Right ventricle myocardium inferior (tissue), 1 donor: ENCODE measurements at places on chromosomes 1 and 21. TPM values are rescaled to one million over a fixed set of nuclear protein-coding genes. Genes with fewer than 3 reads are reported as not detected.

DNA sequence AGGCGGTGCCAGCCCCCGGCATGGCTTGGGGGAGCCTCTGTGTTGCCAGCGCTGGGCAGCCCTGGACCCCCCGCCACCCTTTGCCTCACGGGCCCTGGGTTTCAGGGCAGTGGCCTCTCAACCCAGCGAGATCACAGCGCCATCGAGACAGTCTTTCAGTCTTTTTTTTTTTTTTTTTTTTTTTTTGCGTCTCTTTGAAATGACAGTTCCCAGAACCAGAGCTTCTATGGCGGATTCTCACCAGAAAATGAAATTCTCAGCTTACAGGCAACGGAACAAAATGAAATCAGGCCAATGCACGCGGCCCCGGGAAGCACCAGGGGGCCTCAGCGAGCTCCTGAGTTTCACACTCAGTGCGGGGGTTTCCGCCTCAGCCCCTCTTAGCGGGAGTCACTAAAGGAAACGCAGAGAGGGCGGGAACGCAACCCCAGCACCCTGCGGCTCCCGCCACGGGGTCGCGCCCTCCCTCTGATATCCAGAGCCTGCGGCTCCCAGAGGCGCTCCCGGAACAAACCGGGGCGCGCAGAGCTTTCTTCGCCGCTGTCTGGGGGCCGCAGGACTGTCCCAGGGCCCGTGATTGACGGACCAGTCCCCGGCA, 8.0 kb upstream of the COL6A1 start:
- DNase-seq: peak; percentile 92

DNA sequence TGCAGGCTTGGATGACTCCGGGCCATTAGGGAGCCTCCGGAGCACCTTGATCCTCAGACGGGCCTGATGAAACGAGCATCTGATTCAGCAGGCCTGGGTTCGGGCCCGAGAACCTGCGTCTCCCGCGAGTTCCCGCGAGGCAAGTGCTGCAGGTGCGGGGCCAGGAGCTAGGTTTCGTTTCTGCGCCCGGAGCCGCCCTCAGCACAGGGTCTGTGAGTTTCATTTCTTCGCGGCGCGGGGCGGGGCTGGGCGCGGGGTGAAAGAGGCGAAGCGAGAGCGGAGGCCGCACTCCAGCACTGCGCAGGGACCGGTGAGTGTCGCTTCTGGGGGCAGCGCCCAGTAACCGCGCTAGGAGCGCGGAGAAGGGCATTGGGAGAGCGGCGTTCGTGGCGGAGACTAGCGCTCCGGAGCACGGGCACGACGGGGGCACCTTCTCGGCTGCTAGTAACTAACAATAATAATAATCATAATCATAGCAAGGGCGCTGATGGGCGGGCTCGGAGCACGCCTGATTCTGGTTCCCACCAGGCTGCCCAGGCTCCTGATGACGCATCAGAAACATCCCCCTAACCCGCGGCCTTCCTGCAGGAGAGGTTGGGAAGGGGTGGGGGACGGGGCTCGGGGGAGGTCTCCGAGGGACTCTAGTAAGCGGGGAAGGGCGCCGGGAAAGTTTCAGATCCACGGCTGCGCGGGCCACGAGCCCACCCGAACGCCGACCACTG, at the start of gene MX1:
Gene MX1, plus strand, starts transcription at position 286 of the 722 bp plus-strand sequence. CDS start 5,832 bp downstream, outside the sequence.
- peak; percentile 95 for DNase-seq

DNA sequence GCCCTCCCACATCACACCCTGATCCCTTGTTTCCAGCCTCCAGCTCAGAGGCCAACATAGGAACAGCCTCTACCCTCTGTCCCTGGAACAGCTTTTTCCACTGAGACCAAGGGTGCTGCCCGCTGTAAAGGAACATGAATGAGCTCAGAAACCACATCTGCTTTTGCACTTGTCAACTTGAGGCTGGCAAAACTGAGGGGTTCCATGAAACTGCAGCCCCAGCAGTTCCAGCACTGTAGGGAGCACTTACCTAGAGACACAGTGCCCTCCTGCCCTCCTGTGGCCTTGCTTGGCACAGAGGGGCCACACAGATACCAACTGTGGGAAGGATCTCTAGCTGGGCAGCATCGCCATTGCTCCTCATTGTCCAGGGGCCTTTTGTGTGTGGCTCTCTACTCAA, 51.7 kb downstream of the ITPKB start:
- DNase-seq: no peak

- no peak for DNase-seq
These were observed 20.1 kb downstream of the UBE2U start for GRCh38 chr1:64223329-64224151.

The RORC gene
- total RNA-seq: 11.3 TPM

DNA sequence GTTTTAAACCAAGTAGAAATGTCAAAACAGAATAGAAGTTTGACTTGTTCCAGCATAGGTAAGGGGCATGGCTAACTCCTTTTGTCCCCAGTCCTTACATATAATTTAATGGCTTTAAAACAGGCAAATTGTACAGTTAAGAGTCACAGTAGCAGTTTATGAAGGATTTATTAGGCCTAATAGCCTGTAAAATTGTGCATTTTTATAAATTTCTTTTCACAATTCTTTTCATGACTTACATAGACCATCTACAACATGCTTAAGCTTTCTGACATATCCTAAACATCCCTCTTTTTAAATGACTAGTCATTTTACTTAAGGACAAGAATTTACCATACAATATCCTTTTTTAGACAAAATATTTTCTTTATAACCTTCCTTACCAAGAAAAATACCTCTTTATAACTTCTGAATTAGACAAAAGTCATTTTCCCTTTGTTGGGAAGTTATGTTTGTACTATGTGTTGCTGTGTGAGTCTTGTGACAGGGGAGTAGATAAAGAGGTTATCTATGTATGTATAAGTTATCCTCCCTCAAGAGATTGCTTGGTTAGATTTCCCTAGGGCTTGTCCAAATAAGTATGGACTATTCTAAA, 34.5 kb upstream of the SLC5A9 start:
- DNase-seq: no peak
